Stimulated activated CD4-positive, alpha-beta T cell treated with anti-CD3 and anti-CD28 coated beads, Interleukin-15, amount 100 ng/mL, for 1 hour (primary cell): ENCODE measurements at places on chromosomes 2 and 18.

GRCh38 chr2:176177580-176178037, 10.9 kb upstream of the HOXD1 start:
- no peak for DNase-seq

DNA sequence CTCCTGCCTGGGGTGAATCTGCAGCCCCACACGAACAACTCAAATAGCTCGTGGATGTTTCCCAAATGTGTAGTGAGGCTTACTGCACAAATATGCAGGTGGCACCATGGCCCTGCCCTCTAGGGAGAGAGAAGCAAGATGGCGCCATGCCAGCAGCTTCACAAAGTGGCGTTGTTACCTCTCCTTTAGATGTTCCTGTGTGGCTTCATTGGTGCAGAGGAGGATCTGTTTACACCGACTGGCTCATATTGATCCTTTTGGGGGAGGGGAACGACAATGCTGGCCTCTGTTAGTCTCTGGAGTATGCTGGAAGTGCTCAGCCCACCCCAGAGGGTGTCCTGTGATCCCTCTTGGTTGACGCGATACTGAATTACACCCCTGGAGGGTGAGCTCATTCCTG, 99.5 kb upstream of the GATA6 start:
- DNase-seq, result no peak

- DNase-seq, result no peak
These were observed 827.5 kb downstream of the ADCYAP1 start for GRCh38 chr18:1732143-1732542.

DNA sequence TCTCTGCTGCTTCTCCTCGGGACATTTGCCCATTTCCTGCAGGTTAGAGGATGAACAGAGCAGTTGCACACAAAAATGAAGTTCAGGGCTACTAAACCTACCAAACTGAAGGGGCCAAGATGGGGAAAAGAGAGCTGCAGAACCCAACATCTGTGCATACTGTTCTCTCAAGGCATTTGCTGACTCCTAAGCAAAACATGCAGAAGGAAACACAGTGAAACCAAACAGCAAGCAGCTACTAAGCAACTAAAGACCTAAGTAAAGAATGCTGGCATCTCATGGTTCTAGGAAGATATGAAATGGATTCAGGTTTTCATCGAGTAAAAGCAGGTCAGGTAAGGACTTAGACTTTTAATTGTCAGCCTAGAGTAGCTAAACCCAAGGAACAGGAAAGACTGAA, 111.9 kb upstream of the SYT4 start:
- DNase-seq, result no peak

DNA sequence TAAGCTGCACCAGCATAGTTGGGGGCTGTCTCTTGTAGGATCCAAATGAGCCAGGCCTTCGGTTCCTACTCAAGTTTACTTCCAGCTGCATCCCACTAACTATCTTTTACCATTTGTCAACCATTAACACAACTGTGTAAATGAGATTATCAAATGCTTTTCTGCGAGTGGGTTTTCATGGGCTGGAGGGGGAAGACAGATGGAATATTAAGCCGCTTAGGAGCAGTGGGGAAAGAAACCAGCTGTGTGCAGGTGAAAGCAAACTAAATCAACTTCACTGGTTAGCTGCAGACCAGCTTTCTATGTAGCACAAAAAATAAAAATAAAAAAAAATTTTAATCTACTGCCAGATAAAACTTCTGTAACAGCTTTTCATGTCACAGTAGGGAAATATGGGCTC, 307.3 kb upstream of the FBXO11 start:
- DNase-seq, result no peak

- DNase-seq, result no peak
These were observed 5.2 kb downstream of the CAPN10 start for GRCh38 chr2:240591784-240592183.

DNA sequence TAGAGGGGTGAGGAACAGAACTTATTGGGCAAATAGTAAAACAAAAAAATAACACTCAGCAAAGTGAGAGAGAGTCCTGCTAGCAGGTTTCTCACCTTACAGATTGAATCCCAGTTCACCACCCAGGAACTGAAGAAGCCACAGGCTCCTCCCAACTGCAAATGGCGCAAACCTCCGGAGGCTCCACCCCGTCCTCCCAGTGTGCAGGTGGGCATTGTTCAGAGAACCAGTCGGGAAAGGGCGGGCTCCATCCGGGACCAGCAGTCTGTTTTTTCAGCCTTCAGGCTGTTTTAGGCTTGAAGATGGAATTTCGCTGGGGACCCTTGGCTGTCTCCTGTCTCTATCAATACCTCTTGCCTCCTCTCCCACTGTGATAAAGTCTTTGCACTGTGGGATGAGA, 317.5 kb downstream of the PARD3B start:
- no peak for DNase-seq

DNA sequence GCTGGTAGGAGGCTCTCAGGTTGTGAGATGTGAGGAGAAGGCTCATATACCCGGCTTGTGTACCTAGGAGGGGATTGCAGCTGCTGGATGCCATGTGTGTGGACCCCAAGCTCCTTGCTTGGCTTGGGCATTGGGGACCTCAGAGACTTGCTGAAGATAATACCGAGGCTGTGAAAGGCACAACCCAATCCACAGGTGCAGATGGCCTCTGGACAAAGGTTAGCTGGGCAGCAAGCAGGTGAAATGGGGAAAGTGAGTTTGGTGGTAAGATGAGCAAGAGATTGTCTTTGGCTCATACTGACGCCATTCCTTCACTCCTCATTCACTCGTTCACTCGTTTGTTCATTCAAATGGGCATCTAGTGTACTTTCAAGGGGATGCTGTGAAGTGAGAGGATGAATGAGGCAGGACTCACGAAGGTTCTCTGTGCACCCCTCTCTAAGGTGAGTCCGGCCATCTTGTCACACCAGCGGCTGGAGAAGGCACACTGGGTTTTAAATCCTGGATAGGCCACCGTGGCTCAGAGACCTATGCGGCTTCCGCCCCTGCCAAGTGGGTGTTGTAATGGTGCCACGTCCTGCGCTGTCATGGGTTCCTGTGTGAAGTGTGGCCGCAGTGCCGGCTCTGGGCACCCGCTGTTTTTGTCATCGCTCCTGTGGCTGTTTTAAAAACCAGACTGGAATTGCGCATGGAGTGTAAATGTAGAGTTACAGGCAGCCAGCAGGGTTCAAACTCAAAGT, 13.7 kb downstream of the FBLN7 start:
- no peak for DNase-seq

DNA sequence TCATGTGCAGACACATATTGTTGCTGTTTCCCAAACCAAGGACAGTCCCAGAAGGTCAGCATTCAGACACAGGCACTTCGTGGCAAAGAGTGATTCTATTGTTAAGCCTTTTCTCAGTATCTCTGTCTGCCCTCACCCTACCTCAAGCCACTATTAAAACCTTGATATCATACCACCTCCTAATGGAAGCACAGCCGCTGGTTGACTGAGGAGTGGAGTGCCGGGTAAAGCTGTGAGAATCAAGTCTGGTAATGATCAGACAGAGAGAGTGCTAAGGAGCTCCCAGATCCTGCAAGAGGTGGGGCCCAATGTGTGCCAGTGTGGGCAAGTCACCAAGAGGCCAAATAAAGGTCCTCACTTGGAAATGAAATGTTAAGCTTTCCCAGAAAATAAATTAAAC, 819.5 kb downstream of the BCL11A start:
- DNase-seq, result no peak

GRCh38 chr2:100818003-100818605, 1.8 kb upstream of the NPAS2 start:
- no peak for DNase-seq

DNA sequence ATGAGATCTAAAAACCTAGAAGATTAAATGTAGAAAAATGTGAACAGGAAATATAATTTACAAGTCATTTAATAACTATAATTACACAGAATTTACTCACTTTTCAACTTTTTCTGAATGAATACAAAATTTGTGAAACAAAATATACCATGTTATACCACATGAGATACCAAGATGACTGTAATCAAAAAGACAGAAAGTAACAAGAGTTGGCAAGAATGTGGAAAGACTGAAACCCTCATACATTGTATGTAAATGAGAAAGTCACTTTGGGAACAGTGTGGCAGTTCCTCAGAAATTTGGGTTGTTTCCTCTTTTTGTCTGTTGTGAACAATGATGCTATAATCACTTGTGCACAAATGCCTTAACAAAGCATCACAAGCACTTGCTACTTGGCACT, 145.4 kb upstream of the ZNF804A start:
- no peak for DNase-seq

DNA sequence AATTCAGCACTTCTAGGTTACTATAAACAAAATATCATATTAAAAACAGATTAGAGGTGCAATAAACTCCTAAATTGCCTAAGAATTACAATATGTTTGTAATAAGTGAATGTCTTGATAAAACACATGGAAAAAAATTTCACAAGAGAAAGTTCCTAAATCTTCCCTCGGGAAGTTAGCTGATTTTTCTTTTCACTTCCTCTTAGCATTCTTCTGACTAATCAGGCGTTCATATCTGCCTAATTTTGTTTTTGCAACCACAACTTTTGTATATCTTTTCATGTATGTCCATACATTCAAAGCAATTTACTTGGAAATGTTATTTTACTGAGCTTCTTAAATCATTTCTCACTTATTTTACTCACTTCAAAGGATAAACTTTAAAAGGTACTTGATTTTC, 88.5 kb downstream of the RTTN start:
- DNase-seq, result no peak

DNA sequence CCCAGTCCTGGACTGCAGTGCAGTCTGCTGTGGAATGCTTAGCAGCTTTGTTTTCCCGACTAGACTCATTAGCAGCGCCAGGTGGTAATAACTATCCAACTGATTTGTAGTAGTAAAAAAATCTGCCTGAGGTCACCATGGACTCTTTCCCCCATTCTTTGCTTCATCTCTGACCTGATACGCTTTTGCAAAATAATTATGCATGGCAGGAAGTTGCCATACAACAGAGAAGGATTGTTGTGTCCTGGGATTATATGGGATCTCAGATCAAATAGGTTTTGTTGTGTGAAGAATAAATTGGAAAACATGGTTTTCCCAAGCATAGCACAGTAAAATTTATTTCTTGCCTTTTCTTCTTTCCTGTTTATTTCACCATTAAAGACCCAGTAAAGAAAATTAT, 72.4 kb upstream of the ATP5MC3 start:
- no peak for DNase-seq

- no peak for DNase-seq
These were observed 60.0 kb downstream of the CABLES1 start for GRCh38 chr18:23194997-23195957.

DNA sequence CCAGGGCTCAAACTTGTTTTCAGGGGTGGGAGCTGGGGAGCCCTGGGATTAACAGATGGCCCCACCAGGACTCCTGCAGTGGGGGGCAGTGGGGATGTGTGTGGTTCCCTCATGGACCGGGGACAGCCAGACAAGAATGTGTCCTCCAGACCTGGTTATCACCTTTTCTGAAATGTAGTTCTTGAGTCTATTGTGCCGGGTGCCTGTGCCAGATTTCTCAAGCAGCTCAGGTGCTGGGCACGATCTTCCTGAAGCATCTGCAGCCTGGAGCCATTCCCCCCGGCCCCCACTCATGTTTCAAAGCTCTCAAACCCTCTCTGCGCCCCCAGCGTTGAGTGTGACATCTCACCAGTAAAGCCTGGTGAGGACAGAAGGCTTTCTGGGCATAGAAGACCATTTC, 48.4 kb upstream of the HAAO start:
- DNase-seq, result no peak

- no peak for DNase-seq
These were observed 76.9 kb upstream of the NABP1 start for GRCh38 chr2:191601060-191601459.

GRCh38 chr18:66640431-66640830, 36.5 kb upstream of the CDH19 start:
- DNase-seq, result no peak

- no peak for DNase-seq
These were observed 45.9 kb upstream of the TFCP2L1 start for GRCh38 chr2:121330921-121331320.

- DNase-seq, result no peak
These were observed 431.2 kb downstream of the LPIN1 start for GRCh38 chr2:12177455-12178288.

GRCh38 chr2:33047939-33048338, 101.2 kb downstream of the LTBP1 start:
- no peak for DNase-seq

DNA sequence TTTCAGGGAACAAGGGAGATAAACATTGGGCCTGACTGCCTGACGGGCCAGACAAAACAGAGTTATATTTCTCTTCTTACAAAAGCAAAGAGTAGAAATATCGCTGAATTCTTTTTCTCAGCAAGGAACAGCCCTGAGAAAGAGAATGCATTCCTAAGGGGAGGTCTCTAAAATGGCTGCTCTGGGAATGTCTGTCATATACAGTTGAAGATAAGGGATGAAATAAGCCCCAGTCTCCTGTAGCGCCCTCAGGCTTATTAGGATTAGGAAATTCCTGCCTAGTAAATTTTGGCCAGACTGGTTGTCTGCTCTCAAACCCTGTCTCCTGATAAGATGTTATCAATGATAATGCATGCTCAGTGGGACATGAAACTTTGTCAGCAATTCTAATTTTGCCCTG, 134.9 kb upstream of the CNTNAP5 start:
- no peak for DNase-seq

DNA sequence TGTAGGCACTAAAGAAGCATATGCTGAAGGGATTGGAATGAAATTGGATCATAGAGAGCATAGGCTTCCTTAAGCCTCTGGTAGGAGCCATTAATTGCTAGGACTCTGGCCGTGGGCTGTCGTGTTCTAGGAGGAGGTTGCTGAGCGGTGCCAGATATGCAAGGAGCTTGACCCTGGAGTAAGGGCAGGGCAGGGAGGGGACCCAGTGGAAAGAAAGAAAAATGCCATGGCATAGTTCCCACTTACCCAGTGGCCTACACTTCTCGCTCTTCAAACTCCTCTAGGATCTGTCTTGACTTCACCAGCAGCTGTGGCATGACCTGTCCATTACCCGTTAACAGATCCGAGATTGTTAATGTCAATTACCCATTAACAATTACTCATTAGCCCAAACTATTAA, 53.1 kb downstream of the NEURL3 start:
- no peak for DNase-seq

- no peak for DNase-seq
These were observed 14.6 kb downstream of the RNU4ATAC start for GRCh38 chr2:121545257-121545656.

- DNase-seq, result no peak
These were observed 68.2 kb downstream of the ZCCHC2 start for GRCh38 chr18:62590799-62591590.

DNA sequence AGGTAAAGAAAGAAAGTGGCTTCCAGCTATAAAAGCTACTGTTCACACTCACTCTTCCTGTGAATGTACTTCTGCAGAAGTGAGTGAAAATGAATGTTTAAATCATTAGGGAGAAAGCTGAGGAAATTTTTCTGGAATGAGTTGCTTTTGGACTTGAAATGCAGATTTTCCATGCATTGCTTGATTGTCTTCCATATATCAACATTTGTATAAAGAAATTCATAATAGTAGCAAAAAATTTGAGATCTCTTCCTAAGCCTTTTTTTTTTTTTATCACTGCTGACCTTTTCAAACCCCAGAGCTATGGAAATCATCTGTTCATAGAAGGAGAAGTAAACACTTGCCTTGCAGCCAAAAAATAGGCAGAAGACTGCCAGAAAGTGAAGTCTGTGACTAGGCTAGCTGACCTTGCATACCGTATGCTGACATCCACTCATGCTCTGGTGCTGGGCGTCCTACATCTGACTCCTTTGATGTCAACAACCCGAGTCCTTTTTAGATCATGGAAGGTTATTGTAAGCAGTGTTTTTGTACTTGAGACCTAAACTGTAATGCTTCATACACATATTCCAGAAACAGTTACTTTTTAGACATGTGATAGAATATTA, 154.5 kb upstream of the RASGRP3 start:
- DNase-seq, result no peak
